ENCODE measurements at places on chromosomes 1 and 21.

DNA sequence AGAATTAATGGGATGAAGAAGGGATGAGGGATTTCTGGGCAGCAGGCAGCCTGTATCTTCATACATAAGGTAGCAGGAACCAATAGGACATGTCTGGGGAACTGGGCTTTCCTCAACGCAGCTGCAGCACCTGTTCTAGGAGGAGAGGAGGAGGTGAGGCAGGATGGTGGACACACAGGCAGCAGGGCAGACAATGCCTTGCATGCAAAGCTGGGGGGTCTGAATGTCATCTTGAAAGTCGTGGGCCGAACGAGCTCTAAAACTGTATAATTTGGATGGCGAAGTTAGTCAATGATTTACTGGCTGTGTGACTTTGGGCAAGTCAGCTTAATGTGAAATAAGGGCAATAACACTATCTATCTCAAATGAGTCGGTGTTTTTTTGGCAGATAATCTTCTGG is 124.4 kb downstream of the BEND5 start:
- no peak for DNase-seq

GRCh38 chr1:95278173-95279006 is 44.4 kb downstream of the RWDD3 start:
- no peak for DNase-seq

DNA sequence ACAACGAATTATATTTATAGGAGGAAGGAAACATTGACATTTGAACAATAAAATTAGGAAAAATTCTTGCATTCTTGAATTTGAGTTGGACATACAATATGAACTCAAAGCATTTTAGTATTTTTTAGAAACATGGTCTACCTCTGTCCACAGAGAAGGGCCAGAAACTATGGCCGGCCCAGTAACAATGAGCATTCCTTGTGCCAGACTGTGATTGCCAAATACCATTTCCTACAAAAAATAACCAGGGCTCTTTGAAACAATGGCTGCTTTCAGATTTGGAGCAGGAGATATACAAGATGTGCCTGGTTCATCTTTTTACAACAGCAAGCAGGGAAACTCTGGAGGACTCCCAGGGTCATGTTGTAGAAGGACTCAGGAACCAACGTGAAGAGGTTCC is 38.4 kb downstream of the NOS1AP start:
- DNase-seq = no peak

GRCh38 chr1:25825605-25826004 is 5.9 kb downstream of the MTFR1L start:
- no peak for DNase-seq

DNA sequence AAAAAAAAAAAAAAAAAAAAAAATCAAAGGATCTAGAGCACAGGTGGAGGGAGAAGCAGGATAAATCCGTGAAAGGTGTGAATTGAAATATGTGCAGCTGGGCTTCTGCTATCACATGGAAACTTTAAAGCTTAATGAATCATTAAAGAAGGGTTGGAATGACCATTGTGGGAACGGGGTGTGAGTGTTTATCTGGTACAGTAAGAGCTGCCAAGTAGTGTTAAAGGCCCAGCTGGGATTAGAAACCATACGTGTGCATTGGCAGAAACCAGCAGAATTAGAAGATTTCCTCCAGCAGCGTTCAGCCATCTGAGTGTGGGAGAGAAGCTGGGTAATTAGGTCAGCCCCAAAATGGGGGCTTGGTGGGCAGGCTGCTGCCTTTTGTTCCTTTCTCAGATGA is 13.5 kb downstream of the FALEC start:
- DNase-seq = no peak

DNA sequence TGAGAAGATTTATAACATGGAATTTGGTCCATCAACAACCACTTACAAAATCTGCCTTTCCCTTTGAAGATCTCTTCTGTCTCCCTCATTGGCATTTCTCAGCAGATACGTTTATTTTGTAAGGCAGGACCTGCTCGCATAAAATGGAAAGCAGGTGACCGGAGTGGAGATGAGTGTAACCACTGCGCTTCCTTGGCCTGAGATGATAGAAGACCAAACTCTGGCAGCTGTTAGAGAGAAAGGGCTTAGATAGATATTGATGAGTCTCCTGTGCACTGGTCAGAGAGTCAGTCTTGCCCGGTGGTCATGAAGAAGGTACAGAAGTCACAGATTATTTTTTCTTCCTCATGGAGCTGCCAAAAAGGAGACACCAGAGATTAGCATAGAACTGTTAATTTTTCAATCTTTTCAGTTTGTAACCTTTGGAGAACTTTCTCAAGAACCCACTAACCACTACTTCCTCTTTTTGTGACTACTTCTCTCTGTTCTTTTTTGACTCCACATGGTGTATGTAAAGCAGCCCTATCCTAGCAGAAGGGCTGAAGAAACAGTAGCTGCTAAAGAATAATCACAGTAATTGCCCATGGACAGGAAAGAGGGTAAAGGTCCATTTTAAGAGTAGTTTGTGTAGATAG is 47.6 kb downstream of the FCRL3 start:
- DNase-seq = no peak

GRCh38 chr1:42315500-42315899 is 19.5 kb downstream of the FOXJ3 start:
- DNase-seq = no peak

- no peak for DNase-seq
These were observed 669 bp upstream of the ARL8A start for GRCh38 chr1:202145068-202145743.

GRCh38 chr1:3225661-3226060 is 156.7 kb downstream of the PRDM16 start:
- no peak for DNase-seq

- no peak for DNase-seq
These were observed 60.0 kb downstream of the SLC25A24 start for GRCh38 chr1:108140177-108140576.

DNA sequence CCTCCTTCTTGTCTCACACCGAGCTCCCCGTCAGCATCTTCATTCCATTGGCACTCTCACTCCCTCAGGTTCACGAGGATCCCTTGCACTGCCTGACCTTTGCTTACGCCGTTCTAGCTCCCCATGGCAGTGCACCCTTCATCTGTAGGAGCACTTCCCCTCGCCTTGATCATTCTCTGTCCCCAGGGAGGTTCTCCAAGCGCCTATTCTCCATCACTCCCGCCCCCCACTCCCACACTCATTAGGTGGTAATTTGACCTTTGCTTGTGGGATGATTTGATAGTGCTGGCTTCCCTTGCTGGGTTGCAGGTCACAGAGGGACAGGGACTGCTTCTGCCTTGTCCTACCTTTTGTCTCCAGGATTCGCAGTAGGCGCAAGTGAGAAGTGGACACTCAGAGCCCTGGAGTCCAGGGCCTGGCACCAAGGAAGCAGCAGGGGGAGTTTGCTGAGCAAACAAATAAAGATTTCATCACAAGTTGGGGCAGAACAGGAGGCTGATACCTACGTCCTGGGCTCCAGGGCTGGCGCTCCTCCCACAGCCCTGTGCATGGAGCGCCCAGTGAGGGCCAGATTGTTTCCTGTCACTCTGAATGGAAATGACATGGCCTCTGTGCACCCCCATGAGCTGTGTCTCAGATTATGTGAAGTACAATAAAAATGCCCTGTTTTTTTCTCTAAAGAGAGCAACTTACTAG is 82.0 kb upstream of the RUNX3 start:
- no peak for DNase-seq

DNA sequence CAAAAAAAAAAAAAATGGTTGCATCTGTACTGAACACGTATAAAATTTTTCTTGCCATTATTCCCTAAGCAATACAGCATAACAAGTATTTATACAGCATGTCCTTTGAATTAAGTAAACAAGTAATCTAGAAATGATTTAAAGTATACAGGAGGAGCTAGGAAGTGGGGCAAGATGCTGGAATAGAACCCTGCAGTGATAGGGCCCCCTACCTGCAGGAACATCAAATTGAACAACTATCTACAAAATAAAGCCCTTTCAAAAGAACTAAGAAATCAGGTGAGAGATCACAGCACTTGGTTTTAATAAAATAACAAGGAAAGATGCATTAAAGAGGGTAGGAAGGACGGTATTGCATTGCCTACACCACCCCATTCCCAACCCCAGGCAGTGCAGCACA is 10.9 kb downstream of the TSHB start:
- no peak for DNase-seq

GRCh38 chr1:7535016-7535415 is 236.1 kb upstream of the VAMP3 start:
- DNase-seq = no peak

- no peak for DNase-seq
These were observed 494.5 kb upstream of the PBX1 start for GRCh38 chr1:164064501-164064900.

GRCh38 chr1:189682591-189682990 is 795.1 kb downstream of the BRINP3 start:
- DNase-seq = no peak

- DNase-seq = no peak
These were observed 89.6 kb upstream of the HNRNPU start for GRCh38 chr1:244953901-244954300.

GRCh38 chr1:228850141-228851100 is 115.1 kb downstream of the RHOU start:
- DNase-seq = no peak

- peak; percentile 25 for DNase-seq
These were observed 2.8 kb downstream of the IFI16 start for GRCh38 chr1:159012495-159012894.

DNA sequence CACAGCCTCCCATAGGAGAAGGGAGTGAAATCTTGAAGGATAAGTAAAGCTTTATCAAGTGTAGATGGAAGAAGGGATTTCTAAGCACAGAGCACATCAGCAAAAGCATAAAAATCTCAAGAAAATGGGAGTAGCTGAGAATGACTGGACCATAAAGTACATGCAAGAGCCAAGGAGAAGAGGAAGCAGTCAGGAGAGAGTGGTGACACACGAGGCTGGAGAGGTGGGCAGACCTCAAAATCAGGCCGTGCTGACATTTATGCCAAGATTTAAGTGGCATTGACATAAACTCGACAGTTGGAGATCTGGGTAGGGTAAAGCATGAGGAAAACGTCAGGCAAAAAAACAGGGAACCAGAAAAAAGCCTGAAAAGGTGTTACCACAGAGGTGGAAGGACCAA is 62.3 kb downstream of the GFI1 start:
- DNase-seq = no peak

DNA sequence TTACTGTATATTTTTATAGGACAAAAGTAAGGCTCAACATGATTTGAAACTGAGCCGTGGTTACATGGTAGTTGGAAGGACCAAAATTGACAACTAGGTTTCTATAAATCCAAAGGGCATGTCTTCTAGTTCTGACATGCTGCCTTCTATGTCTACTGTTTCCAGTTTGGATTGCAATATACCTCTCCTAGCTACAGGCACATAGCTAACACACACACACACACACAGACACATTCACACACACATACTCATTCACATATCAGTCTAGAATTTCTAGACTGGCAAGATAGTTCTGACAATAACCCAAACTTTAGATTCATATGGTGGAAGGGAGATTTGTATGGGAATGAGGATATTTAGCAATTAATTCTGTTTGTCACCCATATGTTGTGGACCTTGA is 544.8 kb upstream of the CAMK1G start:
- no peak for DNase-seq

- DNase-seq = no peak
These were observed 156.2 kb upstream of the RGS18 start for GRCh38 chr1:192002063-192002462.

DNA sequence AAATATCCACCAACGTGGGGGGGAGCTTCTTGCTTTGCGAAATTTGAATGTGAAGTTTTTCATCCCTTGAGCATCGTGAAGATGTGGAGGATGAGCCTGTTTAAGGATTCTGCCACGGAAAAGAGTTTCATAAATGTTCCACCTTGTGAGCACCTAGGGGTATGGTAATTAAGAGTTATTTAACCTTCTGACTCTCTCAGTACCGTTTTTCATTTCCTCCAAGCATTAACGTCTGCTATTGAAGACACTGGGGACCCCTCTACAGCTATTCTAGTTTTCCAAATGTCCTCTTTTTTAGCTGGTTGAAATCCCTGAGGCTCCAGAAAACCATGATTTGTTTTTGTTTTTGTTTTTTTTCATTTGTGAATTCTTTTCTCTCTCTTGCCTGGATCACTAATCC is 79.1 kb upstream of the GALNT2 start:
- DNase-seq = no peak

- no peak for DNase-seq
These were observed 20.8 kb downstream of the TNNT2 start for GRCh38 chr1:201356701-201357100.

GRCh38 chr1:247681288-247681897 is 1.9 kb upstream of the OR13G1 start:
- DNase-seq = no peak

- DNase-seq = no peak
These were observed 7.3 kb upstream of the HPCAL4 start for GRCh38 chr1:39698568-39698967.

DNA sequence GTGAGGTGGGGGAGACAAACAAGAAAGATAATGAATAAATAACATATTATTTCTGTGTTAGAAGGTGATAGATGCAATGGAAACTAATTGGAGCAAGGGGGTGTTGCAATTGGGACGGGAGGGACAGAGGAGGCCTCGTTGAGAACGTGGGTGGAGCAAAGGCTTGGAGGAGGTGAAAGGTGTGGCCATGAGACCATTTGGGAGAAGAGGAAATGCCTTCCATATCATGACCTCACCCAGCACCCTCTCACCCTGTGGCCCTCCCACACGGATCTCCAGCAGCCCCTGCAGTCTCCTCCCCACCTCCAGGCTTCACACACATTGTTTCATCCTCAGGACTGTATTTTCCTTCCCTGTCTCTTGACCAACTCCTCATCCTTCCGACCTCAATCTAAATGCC is 85.3 kb upstream of the ARHGAP29 start:
- no peak for DNase-seq

DNA sequence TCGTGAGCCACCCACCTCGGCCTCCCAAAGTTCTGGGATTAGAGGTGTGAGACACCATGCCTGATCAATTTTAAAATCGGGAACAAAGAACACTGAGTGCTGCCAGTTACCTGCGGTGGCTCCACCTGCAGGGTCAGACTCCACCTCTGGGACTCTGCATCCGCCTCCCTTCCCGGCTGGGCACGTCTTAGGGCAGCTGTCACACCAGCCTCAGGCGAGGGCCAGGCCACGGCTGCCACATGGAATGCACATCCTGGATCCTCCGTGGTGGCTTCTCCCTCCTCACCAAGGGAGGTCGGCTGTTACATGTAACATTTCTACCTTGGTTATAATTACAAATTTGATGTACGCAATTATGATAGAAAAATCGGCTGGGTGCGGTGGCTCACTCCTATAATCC is 5.9 kb upstream of the MXRA8 start:
- DNase-seq = no peak

GRCh38 chr21:29524055-29524454 is 225.3 kb downstream of the BACH1 start:
- no peak for DNase-seq

DNA sequence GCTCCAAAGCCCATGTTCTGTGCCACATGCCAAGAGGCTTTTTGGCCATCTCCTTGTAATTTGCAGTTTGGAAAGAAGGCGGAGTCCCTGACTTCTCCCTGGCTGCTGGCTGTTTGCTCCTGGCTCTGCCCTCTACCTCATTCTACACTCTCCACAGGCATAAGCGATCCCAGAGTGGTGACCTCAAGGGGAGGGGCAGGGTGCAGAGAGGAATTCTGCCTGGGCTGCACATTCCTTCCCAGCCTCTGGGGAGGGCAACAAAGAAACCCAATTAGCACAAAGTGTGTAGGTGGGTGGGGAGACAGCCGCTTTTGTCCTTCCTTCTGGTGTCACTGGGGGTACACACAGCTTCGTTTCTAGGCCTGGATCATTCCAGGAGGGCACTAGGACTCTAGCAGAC is 95.3 kb downstream of the HIVEP3 start:
- DNase-seq = no peak

Data from stimulated activated naive CD4-positive, alpha-beta T cell (primary cell).